Iris pigment epithelial cell (primary cell): ENCODE measurements at places on chromosomes 4 and X.

- DNase-seq, result no peak
These were observed 9.8 kb upstream of the HMGB2 start for GRCh38 chr4:173343832-173344397.

GRCh38 chr4:85452058-85452731 is 22.8 kb upstream of the ARHGAP24 start:
- DNase-seq, result no peak

GRCh38 chrX:41289095-41289494 is 44.9 kb upstream of the DDX3X start:
- DNase-seq, result no peak

GRCh38 chr4:76680952-76681351 is 217.0 kb downstream of the SOWAHB start:
- DNase-seq, result no peak

- no peak for DNase-seq
These were observed 232.4 kb upstream of the CTSO start for GRCh38 chr4:156186111-156186510.

DNA sequence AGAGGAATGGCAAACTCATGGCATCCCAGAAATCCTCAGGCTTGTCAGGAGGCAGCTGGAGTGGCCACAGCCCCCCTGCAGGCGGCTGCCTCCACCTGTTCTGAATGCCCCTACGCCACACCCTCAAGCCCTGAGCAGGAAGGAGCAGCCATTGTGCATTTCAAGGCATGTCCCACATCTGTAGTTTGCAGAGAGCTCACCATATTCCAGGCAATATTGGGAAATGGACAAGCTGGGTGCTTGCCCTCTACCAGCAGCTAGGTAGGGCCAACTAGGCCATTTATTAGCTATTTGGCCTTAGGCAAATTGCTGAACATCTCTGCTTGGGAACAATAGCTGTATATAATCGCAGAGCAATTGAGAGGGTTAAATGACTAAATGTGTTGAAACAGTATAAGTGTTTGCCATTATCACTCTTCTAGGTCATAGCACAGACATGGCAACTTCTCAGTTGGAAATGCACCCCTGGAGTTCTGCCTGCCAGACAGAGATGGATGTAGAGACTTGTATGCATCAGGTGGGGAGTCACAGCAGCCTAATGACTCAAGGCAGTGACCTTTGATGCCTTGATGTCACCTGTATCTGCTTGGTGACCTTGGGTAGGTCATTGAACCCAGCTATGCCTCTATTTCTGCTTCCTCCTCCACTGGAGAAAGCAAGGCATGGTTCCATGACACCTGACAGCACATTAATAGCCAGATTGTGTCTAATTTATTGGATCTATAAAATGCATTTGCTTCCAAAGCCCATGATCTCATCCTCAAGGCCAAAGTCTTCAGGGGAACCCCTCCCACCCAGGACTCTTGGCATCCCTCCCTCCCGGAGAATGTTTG is 52.8 kb downstream of the FHDC1 start:
- DNase-seq, result no peak

- peak; percentile 27 for DNase-seq
These were observed 645.9 kb downstream of the PCDH7 start for GRCh38 chr4:31366041-31366440.

- DNase-seq, result no peak
These were observed 21.2 kb upstream of the GLRA2 start for GRCh38 chrX:14508025-14508690.

GRCh38 chr4:155941085-155941790 is 12.4 kb downstream of the CTSO start:
- no peak for DNase-seq

DNA sequence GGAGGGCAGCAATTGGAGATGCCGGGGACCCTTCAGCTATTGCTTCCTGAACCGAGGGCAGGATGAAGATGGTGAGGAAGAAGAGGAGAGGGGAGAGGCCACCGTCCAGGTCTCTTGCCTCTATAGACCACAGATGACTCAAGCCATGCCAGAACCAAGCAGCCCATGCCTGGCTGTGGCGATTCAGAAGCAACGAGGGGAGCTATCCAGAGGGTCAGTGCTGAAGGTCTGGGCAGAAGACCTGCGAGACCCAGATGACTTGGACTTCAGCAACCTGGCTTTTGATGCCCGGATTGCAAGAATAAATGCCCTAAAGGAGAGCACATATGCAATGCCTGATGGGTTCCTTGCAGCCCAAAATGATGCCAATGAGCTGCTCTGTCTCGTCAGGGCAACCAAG is 70.2 kb upstream of the PRPS2 start:
- no peak for DNase-seq

DNA sequence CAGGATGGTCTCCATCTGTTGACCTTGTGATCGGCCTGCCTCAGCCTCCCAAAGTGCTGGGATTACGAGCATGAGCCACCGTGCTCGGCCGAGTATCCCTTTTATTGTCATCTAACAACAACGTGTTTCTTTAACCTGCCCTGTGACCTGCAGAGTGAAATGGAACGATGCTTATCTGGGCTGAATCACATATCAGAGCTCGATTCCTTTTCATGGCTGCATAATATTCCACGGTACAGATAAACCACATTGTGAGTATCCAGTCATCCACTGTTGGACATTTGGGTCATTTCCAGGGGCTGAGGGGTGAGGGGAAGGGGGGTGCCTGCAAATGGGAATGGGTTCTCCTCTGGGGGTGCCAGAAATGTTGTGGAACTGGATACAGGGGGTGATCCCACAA is 260.0 kb downstream of the ASMT start:
- DNase-seq, result no peak

DNA sequence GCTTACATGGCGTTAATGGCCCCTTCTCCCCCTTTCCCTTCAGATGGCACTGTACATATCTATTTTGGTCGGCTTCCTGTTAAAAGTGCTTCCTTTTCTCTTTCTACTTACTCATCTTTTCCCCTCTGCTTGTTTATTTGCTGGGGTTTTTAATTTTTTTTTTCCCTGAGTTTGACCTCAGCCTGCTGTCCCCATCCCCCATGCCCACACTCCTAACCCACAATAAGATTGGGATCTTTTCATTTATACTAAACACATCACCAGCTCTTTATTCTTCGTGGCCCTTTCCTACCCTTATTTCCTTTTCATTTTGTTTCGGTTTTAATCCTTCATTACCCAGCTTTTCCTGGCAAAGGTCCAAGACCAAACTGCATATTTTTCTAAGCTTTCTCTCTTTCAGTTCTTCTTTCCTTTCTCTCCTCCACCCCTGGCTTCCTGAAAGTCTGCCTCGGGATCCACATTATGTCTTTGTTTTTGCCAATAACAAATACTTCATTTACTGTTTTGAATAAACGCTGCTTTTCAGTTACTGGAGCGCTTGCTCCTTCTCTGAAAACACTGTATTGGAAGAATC is 152.0 kb upstream of the USP9X start:
- peak; percentile 51 for DNase-seq

DNA sequence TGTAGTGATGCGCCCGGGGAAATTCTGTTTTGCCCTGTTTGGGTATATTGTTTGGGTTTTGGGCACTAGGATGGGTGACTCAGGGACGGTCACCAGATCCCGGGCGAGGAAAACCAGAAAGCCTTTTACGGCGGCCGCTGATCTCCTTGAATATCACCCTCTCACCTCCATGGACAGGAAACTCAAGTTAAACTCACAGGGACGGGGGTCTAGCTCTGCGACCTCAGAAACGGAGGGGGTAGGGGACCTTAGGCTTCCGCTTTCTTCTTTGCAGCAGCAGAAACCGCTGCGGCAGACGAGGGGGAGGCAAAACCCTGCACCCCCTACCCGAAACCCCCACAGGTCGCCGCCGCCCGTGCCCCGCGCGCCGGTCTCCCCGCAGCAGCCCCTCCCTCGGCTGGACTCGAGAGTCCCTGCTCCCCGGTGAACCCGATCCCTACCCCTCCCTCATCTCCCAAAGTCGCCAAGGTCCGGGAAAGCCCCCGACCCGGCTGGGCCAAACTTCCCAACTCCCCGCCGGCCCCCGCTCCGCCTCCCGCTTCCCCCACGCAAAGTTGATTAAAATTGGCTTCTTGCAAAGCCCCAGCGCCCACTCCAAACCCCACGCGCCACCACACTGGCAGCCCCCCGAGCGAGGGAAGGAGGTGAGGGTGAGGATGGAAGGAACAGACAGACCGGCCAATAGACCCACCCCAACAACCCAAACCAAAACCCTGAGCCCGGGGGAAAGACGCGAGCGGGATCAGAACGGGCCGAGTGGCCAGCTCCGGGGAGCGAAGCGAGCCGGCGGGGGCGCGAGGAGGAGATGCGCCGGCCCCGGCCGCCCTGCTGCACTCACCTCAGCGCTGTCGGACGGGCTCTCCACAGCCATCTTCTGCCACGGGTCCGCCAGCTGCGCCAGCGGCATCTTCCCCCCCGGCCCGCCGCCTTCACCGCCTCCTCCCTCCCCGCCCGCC is 705 bp downstream of the RPS6KA3 start:
- peak; percentile 28 for DNase-seq

- peak; percentile 85 for DNase-seq
These were observed 26.5 kb upstream of the HERC6 start for GRCh38 chr4:88352062-88352740.

- no peak for DNase-seq
These were observed 3.9 kb downstream of the PRSS12 start for GRCh38 chr4:118348886-118349285.

GRCh38 chrX:39115166-39115565 is 313.9 kb downstream of the MID1IP1 start:
- no peak for DNase-seq

DNA sequence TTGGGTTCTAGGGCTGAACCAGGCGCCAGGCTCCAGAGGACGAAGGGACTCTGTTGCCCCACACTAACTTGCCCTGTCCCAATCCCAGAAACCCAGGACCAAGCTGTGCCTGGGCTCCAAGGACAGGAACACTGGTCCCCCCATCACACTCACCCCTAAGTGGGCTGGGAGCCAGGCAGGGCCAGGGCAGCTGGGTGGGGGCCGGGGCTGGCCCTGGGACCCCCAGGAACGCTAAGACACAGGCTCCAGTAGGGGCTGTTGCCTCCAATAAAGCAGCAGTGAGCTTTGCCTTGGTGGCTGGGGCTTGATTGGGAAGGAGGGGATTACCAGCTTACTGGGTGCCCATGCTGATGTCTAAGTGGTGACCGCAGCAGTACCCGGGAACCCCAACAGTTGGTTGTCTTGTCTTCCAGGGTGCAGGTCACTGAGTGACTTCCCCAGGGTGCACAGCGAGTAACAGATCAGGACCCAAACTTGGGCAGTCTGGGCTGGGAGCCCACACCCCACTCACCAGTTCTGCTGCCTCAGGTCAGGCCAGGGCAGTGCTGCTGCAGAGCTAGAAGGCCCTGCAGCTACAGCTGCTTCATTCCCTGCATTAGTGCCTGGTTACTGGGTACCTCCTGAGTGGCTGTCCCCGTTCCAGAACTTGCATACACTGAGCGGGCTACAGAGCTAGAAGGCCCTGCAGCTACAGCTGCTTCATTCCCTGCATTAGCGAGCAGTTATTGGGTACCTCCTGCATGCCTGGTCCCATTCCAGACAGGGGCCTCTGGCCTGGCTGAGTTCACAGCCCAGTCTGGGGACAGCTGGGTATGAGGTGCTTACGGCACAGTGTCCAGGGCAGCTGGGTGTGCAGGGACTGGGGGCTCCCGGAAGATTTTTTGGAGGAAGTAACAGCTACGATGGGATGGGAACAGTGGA is 9.4 kb upstream of the ADD1 start:
- DNase-seq, result no peak

- DNase-seq, result no peak
These were observed 201.5 kb downstream of the NWD2 start for GRCh38 chr4:37446016-37446415.

- no peak for DNase-seq
These were observed 9.1 kb downstream of the FAM47E start for GRCh38 chr4:76260571-76260970.

DNA sequence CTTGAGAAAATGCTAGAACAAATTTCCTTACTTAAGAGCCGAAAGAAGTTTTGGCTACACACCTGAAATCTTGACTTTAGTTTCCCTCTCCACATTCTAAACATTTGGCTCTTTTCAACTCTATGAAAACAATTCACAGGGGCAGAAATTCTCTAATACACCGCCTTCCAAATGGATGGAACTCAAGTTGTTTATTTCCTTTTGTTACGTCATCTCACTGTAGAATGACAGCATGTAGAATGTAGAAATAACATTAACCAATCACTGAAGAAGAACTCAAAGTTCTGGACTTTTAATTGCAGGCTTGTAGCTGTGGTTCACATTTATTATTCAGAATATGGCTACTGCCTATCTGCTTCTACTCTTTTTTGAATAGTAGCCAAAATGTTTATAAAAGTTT is 1.9 kb downstream of the DMP1 start:
- no peak for DNase-seq

GRCh38 chr4:48103483-48104139 is 30.4 kb downstream of the TXK start:
- no peak for DNase-seq

- no peak for DNase-seq
These were observed 6.2 kb downstream of the SORCS2 start for GRCh38 chr4:7198440-7199128.

GRCh38 chr4:89161841-89162240 is 50.5 kb downstream of the TIGD2 start:
- DNase-seq, result peak; percentile 28

GRCh38 chr4:12911750-12912358 is 572.3 kb downstream of the RAB28 start:
- DNase-seq, result no peak
